ENCODE measurements at places on chromosomes 2 and 18. TPM values are rescaled to one million over a fixed set of nuclear protein-coding genes. Genes with fewer than 3 reads are reported as not detected.

The ERBB4 gene
- 78.7 TPM for total RNA-seq

The PREB gene
- total RNA-seq: 24.7 TPM

The GALR1 gene
- total RNA-seq: 7.8 TPM

The CTAGE1 gene
- not detected for total RNA-seq

The LIPG gene
- 6.9 TPM for total RNA-seq

The CCDC148 gene
- total RNA-seq: 26.3 TPM

The GNLY gene
- not detected for total RNA-seq

Data from diencephalon (tissue), 1 donor.